ENCODE measurements at places on chromosomes 11 and 22.

DNA sequence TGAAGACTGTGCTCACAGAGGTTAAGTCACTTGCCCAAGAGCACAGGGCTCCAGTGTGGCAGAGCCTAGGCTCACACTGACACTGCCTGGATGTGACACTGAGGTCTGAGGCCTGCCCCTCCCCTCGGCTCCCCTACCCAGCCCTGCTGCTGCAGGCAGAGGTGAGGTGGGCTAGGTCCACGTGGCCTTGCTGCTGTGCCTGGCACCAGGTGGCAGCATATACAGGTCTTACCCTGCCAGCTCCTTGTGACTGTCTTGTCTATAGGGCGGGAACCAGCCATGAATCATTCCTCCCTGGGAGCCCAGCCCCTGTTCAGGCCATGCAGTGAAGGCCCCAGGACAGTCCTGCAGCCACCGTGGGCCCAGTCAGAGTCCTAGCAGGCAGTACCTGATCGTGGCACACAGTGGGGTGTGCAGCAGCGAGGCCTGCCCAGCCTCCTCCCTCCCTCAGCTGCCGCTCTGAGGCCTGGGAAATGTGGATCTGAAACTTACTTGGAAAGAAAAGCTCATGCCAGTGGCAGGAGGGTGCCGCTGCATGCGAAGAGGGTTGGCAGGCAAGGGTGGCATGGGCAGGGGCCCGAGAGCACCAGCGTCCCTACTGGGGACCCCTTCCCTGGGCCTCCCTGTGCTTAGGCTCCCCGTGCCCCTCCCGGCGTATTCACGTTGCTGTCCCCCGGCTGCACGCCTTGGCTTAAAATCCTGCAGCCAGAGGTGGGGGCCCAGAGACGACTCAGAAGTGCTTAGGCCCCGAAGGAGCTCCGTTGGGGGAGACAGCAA is 1.2 kb upstream of the CERK start:
- DNase-seq, result no peak

- no peak for DNase-seq
Measured at GRCh38 chr11:68194675-68195294, 18.3 kb downstream of the KMT5B start.

- DNase-seq, result no peak
Measured at GRCh38 chr11:107708792-107709191, 3.1 kb downstream of the SLN start.

- no peak for DNase-seq
Measured at GRCh38 chr22:49183208-49183825, 644.4 kb downstream of the BRD1 start.

DNA sequence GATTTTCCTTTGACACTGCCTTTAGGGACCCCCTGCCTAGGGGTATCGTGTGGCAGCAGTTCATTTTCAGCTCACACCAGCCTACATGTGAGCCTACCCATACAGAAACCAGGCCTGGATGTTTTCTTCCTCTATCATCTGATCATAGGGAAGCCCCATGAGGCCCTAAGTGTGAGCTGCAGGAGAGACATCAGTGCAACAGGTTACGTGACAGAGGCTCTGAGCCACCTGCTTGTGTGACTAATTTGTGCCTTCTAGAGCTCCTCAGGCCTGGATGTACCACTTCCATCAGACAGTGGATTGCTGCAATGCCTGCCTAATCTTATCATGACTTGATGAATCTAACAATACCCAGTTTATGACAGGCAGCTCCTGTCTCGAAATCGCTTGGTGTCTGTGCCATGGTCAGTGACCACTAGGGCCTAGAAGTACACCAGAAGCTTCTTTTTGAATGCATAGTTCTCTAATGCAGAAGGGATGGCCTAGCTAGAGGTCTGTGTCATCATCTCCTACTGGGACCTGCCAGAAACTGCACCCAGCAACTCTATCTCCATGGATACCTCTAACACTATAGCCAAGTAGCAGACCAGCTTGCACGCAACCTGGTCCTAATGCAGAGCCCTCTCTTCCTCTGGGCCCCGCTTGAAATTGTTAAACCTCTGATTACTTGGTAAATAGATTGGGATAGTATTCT is 109.7 kb upstream of the CLPB start:
- DNase-seq, result no peak

GRCh38 chr11:102345904-102346303 is 1.1 kb upstream of the BIRC2 start:
- peak; percentile 38 for DNase-seq

GRCh38 chr11:120432056-120433018 is 79.2 kb upstream of the GRIK4 start:
- DNase-seq, result no peak

DNA sequence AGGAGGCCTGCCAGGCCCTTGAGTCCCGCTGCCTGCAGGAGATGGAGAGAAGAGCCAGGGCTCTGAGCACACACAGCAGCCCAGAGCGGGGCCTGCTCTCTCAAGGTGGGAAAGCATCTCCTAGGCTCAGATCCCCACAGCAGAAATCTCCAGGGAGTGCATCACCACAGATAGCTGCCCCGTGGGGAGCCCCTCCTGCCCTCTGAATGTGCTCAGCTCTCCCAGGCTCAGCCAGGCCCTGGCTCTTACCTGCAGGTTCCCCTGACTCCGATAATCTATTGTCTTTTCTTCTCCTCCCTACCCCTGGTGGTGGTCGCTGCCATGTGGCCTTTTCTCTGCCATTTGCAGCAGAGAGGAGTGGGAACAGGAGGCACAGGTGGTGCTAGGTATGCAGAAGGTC is 49.9 kb downstream of the BTG4 start:
- no peak for DNase-seq

DNA sequence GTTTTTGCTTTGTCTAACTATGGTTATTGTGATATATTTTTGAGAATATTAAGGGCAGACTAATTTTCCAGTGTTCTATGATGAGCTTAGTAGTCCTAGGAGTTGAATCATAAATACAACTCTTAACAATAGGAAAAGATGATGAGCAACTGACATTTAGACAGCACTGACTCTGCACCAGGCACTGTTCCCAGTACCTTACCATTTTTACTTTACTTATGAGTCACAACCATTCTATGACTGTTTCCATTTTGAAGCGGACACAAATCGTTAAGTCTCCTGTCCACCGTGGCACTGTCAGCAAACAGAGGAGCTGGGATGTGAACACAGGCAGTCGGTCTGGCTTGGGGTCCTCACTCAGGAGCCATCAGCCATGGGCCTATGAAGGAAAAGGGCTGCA is 3.4 kb upstream of the SCGB2A2 start:
- DNase-seq, result no peak

DNA sequence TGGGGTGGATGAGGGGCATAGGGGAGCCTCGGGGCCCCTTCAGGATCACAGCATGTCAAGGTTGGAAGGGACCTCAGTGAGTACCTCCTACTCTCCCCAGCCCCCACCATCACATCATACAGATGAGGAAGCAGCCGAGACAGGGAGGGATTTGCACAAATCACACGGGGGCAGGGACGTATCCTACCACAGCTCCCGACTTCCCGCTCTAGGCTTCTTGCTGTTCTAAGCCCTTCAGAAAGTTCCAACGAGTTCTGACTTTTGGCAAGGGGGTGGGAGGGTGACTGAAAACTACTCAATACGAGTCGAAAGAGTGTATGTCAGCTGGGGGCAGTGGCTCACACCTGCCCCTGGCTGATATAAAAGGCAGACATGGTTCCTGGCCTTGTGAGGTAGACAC is 4.7 kb upstream of the RAD9A start:
- DNase-seq, result peak; percentile 23

GRCh38 chr11:64198511-64198910 is 8.0 kb upstream of the FERMT3 start:
- no peak for DNase-seq

DNA sequence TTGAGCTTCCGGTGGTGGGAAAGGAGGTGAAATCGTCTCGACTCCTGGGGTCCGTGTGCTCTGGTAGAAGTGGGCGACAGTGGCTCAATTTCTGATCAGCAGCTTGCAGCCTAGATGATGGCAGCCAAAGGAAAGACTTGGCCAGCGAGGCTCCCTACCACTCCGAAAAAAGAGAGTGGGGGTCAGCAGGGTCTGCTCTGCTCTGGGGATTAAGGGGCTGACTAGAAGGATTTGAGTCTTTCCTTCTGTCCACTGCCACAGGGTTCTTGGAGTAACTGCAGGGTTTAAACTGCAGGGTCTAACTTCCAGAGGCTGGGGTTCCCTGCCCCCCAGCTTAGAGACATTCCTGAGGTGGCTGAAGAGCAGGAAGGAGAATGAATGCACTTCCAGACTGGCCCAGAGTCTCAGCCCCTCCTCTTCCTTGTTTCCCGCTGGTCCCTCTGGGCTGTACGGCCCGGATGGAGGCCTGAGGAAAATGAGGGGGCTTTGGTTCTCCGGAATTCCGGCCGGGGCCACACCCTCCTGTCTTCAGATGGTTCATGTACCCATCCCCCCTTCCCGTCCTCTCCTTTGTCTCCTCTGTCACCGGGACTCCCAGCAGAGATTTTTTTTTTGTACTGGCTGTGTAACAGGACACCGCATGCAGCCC is 907 bp downstream of the SERPINH1 start:
- no peak for DNase-seq

DNA sequence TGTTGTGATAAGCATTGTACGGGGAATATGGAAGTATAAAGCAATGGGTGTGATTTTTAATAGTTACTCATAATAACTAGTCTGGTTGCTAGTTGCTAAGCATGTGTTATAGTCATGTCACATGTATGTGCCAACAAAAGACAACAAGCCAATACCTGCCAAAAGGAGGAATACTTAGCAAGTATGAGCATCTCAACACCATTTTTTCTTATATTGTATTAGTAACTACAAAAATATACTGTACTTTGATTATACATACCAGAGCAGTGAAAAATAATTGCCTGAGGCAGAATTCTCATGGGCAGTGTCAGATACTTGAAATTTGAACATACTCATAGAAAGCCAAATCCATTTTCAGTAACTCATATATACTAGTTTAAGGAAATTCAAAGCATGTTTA is 62.4 kb upstream of the ALKBH3 start:
- DNase-seq, result no peak

GRCh38 chr22:44537015-44537414 is 39.0 kb upstream of the RTL6 start:
- no peak for DNase-seq

- DNase-seq, result no peak
Measured at GRCh38 chr11:132452616-132453015, 1079.7 kb downstream of the OPCML start.

DNA sequence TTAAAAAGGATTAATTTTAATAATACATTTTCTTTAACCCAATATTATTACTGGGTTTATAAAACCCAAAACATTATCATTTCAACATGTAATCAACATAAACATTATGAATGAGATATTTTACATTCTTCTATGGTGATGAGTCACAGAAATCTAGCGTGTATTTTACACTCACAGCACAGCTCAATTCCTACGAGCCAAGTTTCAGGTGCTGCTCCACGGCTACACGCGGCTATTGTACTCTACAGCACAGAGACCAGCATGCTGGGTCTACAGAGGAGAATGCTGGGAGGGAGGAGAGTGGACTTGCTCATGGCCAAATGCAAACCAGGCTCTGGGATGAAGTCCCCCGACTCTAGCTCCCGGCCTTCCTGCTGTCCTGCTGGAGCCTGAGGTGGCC is 72.0 kb upstream of the LMO1 start:
- no peak for DNase-seq

- no peak for DNase-seq
Measured at GRCh38 chr11:72013765-72014711, 15.3 kb downstream of the IL18BP start.

Data from pons (tissue), 1 donor.